ENCODE measurements at places on chromosomes 4 and X. TPM values are rescaled to one million over a fixed set of nuclear protein-coding genes. Genes with fewer than 3 reads are reported as not detected.

COL4A6 gene
- 0.05 TPM for total RNA-seq

ANKRD50 gene
- 58.9 TPM for total RNA-seq

ASMT gene
- total RNA-seq: not detected

AKAP14 gene
- not detected for total RNA-seq

CLNK gene
- not detected for total RNA-seq

CENPI gene
- 10.2 TPM for total RNA-seq

CSAG3 gene
- total RNA-seq: 7.4 TPM

TMPRSS11E gene
- total RNA-seq: not detected

GRID2 gene
- 2.1 TPM for total RNA-seq

VCX gene
- 1.1 TPM for total RNA-seq

SSX4 gene
- total RNA-seq: 0.71 TPM

DNA sequence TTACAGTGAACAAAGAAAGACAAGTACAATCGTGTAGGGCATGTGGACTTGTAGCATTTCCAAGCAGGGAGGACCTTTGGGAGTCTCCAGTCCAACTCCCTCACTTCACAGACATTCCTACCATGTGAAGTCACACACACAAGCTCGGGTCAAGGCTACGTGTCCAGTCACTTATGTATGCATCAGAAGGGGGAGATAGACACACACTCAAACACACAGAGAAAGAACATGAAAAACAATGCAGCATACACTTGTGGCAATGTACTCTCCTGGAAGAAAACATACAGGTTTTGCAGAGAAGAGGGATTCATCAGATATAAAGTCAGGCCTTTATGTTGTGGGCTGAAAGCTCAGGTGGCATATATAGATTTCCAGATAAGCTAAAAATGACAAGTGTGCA lies 136.1 kb upstream of the MID1 start:
- DNase-seq: no peak

- DNase-seq: no peak
Measured at GRCh38 chrX:151996347-151996746, 21.9 kb upstream of the GABRE start.

GRCh38 chr4:62003695-62004094 lies 803.6 kb downstream of the ADGRL3 start:
- DNase-seq: no peak

DNA sequence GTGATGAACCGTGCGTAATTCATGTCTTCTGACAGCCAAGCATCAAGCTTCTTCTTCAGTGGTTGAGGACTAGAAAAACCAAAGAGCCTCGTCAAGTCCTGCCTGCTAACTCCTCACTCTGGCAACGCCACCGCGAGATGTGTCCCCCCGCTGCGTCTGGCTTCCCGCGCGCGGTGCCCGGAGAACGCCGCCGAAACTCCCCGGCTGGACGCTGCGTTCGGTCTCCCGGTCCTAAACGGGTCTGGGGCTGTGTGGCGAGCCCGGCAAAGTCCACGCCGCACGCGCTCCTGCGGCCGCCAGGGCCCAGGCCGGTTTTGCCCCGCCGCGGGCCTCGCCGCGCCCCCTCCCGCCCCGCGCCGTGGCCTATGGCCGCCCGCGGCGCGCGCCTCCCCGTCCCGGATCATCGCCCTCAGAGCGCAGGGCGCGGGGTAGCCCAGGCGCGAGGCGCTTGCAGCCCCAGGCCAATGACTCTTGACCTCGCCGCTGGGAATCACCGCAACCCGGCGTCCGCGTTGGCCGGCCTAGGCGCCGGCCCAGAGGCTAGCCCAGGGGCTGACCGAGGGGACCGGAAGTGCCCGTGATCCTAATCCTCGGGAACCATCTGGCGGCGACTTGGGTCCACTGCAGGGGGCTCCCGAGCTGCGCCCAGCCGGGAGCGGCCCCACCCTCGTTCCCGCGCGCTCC lies at the start of gene AADAT:
TSS of gene AADAT (minus strand) at position 289 of the 684 bp plus-strand sequence. CDS start at position 23, 266 bp downstream.
- peak; percentile 94 for DNase-seq

DNA sequence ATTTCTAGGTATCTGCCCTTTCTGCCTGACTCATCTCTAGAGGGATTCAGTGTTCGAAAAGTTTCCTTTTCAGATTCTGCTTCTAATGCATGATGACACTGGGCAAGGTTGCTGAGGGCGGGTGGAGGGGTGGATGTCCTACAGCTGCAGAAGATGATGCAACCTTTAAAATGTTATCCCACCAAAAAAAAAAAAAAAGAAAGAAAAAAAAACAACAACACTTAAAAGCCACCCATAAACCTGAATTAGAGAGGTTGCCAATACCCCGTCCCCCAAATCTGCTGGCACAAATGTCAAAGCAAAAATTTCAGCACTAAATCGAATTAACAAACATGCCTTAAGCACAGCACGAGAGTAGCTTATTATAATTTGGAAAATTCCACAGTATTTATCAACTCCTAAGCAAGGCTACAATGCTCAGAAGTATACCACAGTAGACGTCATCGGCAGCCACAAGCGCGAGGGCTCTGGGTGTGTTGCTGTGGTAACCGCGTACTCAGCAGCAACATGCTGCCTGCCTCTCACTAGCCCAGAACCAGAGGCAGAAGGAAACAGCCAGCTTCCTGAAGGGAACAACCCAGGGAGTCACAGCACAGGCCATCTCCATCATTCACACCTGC lies 167.5 kb upstream of the MAP3K15 start:
- peak; percentile 33 for DNase-seq

GRCh38 chrX:133655275-133656265 lies 240.3 kb upstream of the GPC4 start:
- DNase-seq: no peak

GRCh38 chr4:42392436-42392835 lies 4.9 kb upstream of the SHISA3 start:
- DNase-seq: no peak

- DNase-seq: no peak
Measured at GRCh38 chrX:125757794-125758564, 408.1 kb downstream of the DCAF12L2 start.

DNA sequence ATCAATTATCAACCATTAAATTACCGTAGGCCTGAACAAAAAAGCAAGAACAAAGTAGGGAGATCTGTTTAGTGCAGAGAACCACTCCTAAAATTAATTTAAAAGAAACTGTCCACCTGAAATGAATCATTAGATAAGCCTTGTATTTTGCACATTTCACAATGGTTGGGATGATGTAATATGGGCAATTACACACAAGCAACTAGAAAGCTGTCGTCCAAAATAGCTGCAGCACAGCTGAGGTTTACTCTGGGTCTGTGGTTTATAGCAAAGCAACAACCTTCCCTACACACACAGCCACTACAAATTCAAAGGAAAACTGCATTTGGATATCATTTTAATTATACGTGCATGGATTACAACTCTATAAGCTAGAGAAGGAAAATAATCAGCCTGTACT lies 28.5 kb downstream of the PCDH19 start:
- DNase-seq: no peak

GRCh38 chr4:169634975-169635374 lies 14.6 kb downstream of the CLCN3 start:
- DNase-seq: no peak

GRCh38 chr4:54277691-54278090 lies 48.6 kb downstream of the PDGFRA start:
- DNase-seq: no peak

DNA sequence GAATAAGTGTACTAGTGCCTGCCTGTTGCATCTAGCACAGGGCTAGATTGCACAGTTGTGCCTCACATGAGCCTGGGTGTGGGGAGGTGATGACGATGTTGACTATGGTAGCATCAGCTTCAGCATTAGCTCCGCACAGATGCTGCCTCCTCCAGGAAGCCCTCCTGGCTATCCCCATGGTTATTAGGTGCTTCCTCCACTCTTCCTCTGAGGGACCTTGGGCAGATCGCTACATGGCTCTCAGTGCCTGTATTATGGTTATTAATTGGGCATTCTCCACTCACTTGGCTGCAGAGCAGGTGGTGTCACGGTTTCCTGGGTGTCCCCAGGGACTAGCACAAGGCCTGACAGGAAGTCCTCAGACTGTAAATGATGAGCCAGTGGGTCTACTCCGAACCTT lies 325.6 kb downstream of the ARHGAP10 start:
- DNase-seq: no peak

- DNase-seq: no peak
Measured at GRCh38 chr4:79575709-79576428, 167.8 kb upstream of the GK2 start.

GRCh38 chr4:173415885-173416653 lies 17.2 kb upstream of the SCRG1 start:
- no peak for DNase-seq

GRCh38 chr4:94934864-94935263 lies 177.1 kb downstream of the BMPR1B start:
- DNase-seq: no peak

DNA sequence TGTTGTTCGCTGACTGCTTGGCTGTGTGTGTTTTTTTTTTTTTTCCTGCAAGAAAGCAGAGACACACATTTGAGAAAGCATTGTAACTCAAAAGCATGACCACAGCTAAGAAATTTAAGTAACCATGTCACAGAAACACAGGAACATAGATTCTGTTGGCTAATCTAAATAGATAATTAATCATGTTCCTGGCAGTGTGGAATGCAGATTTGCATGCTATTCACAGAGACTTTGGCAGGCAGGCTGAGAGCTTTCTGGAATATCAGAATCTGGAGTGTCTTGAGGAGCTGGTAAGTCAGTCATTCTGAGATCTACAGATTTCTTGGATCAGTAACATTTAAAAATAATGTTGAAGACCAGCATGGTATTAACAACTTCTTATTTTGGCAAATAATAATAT lies 33.2 kb upstream of the SMS start:
- DNase-seq: no peak

GRCh38 chr4:41611881-41612871 lies 74.2 kb downstream of the LIMCH1 start:
- DNase-seq: no peak

DNA sequence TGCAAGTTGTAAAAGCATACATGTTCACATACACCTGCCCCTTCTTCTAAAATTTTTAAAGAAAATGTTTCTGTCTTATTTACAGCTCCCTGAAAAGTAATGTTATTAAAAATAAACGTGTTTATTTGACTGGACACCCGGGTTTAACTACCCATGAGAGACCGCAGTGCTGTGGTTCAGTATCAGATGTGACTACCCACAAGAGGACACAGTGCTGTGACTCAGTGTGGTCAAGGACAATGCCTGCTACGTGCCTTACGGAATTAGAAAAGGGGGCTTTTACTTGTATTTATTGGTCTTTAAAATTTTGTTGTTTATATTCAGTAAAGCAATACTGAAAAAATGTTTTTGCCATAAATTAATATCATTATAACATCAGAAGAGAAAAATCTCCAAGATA lies 641.4 kb downstream of the TRIML1 start:
- DNase-seq: no peak
